ENCODE measurements at places on chromosomes 7 and 10. TPM values are rescaled to one million over a fixed set of nuclear protein-coding genes. Genes with fewer than 3 reads are reported as not detected.

GRCh38 chr10:17025444-17026295, 103.9 kb downstream of the CUBN start:
- no peak for DNase-seq

DNA sequence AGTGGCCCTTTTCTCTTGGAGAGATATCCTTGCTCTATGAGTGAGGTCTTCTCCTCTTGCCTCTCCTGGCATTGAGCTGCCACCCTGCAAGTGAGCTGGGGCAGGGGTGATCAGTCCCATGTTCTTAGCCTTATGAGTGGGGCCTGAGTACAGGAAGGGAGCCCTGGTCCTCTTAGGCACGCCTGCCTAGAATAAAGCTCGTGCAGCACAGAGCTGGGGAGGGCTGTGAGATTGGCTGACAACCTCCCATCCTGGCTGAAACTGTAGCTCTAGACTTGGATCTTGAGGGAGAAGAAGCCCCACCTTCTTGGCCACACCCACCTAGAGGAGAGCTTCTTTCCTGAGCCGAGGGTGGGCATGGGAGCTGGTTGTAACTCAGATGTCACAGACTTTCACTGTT, 305.0 kb upstream of the ZNF32 start:
- no peak for DNase-seq

GRCh38 chr7:36478745-36479144, 89.1 kb downstream of the ANLN start:
- DNase-seq: no peak

GRCh38 chr7:42479816-42480633, 243.0 kb upstream of the GLI3 start:
- DNase-seq: no peak

DNA sequence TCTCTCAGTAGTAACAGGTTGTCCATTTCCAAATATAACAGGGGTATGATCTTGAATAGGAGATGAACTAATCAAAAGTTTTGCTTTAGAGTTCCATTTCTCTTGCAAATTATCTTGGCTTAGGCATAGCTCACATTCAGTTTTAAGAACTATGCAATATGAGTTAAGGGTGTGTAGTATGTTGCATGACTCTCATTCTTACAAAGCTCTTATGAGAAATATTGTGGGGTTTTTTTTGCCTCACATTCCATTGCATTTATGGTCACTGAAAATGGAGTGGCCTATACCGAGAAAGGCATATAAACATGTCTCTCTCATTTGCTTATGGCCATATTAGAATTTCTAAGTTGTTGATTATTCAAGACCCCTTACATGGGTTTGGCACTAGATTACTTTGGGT, 48.5 kb upstream of the LAMB1 start:
- no peak for DNase-seq

DNA sequence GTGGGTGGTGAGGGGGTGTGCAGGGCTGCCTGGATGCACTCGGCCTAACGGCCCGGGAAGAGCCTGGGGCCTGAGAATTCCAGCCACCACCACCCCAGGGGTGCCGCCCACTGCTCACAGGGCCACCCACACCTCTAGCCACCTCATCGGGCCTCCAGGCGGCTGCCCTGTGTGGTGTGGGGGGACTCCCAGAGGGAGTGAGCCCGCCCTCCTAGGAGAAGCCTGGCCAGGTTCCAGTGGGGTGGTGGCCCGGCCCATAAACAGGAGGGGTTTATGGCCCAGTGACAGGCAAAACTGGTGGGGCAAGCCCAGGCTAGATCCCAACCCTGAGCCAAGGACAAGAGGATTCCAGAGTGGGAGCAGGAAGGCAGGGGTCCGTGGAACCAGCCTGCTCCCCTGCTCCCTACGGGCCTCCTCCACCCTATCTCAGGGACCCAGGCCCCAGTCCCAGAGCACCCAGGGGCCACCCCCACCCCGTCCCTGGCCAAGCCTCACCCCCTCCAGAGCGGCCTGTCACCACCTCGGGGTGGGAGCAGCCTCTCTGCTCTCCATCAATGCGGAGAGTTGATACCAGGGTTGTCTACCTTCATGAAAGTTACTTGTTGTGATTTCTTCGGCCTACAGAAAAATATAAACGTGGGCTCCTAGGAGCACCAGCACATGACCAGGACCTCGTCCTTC, 20.2 kb upstream of the PDGFA start:
- DNase-seq: no peak

DNA sequence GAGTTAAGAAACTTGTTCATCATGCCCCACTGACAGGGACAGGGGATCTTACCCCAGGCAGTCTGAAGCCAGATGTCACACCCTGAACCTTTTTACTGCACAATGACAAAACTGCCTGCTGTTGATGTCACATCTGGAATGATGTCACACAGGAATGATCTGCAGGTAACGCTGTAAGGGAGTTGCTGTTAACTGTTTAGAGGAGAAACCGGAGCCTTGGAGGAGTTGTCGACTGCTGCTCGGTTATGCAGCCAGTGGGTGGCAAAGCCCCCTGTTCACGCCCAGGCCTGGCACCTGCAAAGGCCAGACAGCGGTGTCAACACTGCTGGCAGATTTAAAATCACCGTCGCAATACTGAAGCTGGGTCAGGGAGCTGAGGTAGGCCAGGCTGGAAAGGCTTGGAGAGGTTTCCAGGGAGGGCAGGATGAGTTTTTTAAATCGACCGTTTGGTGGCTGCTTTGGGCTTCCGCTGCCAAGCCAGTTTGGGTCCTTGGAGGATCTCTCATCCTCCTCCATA, 10.0 kb upstream of the SLIT1 start:
- DNase-seq: no peak

DNA sequence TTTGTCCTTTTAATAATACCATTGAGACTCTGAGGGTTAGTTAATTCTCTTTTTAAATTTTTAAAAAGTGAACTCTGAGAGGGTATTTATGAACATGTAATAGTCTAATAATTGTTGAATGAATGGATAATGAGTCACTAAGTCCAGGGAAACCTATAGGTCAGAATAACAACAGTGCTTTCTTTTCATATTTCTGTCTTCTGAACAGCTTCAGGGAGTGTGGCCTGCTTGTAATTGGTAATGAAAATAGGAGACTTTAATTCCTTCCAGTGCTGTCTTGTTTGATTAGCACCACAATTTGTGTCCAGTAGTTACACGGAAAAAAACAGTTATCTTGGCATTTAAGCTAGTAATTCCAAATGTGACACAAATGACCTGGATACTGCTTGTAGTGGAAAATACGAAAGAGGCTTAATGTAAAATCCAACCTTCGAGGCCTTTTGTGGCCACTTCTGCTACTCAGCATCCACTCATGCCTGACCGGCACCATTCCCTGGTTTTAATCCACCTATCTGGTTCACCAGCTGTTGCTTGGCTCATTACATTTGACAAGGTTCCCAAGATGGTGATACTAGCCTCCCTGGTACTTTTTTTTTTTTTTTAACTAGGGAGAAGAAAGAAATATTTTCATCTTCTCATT, 149.3 kb upstream of the IMMP2L start:
- DNase-seq: no peak

DNA sequence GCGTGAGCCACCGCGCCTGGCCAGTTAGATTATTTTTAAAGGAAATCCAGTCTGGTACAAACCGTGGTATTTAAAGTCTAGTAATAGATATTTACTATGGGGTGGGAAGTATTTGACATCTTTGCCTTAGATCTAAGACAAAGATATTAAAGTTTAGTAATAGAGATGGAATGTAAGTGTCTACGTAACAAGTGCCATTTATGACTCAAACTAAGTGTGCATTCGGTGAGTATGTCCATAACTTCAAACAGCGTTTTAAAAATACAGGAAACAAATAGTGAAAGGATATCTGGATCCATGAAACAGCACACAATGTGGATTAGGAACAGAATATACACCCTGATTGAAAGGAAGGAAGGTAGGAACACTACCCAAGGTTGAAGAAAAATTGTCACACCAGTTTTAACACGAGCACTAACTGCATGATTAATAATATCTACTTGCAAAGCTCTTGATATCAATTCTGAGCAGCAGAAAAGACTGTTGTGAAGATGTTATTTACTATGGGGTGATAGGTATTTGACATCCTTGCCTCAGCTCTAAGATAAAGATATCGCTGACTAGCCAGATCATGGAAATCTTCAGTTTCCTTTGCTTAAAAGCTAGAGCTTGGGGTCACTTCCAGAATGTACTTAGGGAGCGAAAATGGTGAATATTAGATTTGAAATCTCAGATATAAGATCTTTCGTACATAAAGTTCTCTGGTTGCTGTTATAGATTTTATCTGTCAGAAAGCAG, 48.7 kb downstream of the EPC1 start:
- no peak for DNase-seq

GRCh38 chr10:3036155-3037021, 31.0 kb upstream of the PFKP start:
- no peak for DNase-seq

- no peak for DNase-seq
Measured at GRCh38 chr10:131513445-131513844, 201.9 kb upstream of the TCERG1L start.

GRCh38 chr10:34156781-34157425, 658.2 kb downstream of the PARD3 start:
- peak; percentile 33 for DNase-seq

Gene NXPH1
- not detected for total RNA-seq

Gene SNCG
- total RNA-seq: 68.6 TPM

Gene CPA2
- not detected for total RNA-seq

Gene ENTPD1
- total RNA-seq: 42.4 TPM

Gene TES
- total RNA-seq: 189 TPM

Gene CLDN4
- total RNA-seq: 7.4 TPM

Gene CHAT
- not detected for total RNA-seq
